ENCODE measurements at places on chromosomes 3 and 15. TPM values are rescaled to one million over a fixed set of nuclear protein-coding genes. Genes with fewer than 3 reads are reported as not detected.

GRCh38 chr3:110101361-110101760, 764.0 kb upstream of the DPPA4 start:
- no peak for DNase-seq

Gene SLC24A5
- not detected for total RNA-seq

DNA sequence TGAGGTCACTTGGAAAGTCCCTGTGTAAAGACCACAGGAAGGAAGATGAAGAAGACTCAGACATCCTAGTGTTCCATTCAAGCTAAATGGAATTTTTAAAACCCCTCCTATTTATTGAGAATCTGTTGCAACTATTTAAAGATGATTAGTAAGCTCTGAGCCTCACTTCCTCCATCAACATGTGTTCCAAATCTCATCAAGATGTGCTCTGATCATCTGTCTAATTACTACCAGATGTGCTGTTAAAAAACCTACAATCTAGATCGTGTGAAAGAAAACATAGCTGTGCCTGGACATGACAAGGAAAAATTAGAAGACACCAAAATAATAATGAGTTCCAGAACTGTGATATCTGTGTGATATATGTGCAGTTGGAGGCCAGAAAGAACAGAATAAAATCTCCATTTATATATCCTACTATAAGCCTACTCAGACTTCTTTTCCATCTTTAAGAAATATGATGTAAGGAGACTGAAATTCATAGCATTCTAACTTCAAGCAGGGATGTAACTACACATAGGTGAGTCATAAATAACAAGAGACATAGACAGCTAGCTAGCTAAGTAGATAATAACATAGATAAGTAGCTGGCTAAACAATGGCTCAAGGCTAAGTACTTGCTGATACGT, 7.8 kb downstream of the XPC start:
- DNase-seq: no peak

Gene UPK1B
- total RNA-seq: not detected

DNA sequence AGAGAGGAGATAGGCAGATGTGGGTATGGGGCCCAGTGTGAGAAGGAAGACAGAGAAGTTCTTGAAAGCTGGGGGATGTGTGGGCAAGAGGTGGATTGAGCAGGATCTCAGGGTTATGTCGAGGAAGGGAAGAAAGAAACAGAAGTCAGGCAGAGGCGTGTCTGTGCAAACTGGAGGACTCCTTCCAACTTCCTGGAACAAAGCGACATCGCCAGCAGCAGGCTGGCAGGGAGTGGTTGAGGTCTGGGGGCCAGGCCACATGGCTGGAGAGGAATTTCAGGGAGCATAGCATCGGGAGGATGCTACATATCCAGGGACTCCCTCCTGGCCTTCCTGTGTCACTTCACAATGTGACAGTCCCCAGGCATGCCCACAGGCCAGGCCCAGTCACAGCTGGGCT, 42.9 kb upstream of the MYZAP start:
- DNase-seq: no peak

GRCh38 chr3:179181021-179181472, 32.9 kb downstream of the PIK3CA start:
- no peak for DNase-seq

DNA sequence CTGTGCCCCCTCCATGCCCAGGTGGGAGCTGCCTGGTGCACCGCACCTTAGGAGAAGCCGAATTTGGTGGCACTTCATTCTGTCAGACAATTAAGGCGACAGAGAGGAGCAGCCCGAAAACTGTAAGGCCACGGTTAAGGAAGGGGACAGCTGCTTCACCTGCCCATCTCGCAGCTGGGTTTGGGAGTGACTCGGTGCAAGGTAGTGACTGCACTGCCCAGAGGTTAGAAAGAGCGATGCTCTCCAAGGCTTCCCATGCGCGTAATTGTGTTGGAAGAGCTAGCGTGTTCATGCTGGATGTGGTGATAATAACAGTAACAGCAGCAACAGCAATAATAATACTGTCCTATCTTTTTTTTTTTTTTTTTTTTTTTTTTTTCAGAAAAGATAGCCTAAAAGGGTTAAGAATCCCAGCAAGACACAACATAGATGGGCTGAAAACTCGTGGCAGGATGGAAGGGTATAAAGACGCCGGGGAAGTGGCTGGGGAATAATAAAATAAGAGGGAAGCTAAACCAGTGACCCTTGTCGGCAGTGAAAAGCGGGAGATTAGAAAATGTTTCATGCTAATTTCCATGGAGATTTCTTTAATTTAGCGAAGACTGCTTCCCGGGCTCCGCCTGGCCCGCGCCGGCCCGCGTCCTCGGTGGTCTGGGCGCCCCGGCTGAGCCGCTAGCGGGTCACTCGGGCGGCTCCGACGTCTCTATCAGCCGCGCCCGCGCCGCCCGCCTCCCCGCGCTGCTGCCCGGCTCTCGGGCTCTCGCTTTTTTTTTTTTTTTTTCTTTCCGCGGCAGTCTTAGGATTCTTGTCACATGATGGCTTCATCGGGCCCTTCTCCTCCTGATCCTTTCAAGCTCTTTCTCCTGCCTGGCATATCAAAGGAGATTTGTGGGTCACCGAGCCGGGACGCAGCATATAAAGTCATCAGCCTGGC, 617.1 kb downstream of the NR2F2 start:
- DNase-seq: no peak

Gene DYNC1LI1
- 31.8 TPM for total RNA-seq

DNA sequence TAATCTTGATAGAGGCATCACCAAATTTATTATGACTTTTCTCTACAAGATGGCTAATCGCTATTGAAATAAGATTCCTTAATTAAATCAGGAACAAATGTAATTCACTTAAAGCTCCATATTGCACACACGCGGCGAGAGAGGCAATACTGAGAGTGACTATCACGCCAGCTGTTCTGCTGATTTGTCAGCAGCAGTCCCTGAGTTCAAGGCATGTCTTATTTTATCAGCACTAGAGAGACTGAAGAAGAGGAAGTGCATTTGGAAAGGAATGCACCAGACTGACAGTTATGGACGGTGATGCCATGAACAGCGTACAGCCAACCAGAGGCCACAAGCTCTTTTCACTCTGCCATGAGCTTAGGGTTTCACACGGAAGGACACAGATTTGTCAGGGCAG, 83.6 kb upstream of the SLCO3A1 start:
- no peak for DNase-seq

GRCh38 chr3:148532326-148532725, 165.4 kb upstream of the AGTR1 start:
- no peak for DNase-seq

DNA sequence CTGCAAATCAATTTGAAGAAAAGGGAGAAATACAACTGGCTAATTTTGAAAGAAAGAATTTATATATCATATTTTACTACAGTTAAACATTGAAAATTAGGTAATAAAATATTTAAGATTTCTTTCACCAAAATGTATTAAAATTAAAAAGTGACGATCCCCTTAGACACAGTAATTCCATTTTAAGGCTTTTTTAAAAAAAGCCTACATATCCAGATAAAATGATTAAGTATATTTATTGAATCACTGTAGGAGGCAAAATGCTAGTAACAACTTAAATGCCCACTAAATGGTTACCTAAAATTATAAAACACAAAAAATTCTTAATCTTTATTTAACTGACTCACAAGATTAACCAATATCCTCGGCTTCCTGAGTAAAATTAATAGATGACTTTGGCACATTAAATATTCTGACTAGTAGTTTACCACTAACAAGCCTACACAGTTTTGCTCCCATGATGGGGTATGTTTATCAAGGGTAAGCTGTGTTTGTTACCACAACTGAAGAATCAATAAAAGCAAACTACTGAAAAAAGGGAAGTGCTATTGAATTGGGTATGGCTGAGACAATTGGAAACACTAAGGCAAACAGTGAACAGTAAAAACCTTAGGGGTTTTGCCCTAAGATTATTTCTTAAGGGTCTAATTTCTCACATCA, 28.4 kb downstream of the ANKRD28 start:
- no peak for DNase-seq

DNA sequence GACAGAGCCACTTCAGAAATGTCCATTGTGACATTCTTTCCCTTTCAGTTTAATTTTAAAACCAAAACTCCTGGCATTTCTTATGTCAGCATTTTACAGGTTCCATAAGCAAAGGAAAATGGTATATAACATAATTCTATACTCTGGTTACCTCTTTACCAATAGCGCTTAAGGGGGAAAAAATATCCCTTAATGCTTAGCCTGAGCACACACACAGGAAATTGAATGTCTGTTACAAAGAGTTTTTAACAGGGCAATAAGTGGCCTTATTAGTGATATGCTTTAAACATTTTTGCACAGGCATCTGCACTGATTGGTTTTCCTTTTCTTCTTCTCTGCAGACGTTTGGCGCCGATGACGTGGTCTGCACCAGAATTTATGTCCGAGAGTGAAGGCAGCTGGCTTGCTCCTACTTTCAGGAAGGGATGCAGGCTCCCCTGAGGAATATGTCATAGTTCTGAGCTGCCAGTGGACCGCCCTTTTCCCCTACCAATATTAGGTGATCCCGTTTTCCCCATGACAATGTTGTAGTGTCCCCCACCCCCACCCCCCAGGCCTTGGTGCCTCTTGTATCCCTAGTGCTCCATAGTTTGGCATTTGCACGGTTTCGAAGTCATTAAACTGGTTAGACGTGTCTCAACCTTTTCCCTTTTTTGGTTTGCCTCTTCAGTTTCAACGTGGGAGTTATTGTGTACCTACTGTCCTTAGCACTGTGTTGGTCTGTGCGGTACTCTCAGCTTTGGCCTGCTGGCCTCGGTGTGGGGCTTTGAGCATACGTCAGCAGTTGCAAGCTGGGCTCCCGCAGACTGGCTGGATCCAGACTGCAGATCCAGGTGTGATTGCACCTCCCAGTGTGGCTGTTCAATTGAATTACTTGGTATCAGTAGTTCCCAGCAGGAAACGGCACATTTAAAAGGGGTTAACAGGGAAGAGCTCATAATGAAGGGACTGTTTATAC, 7.7 kb downstream of the CRABP1 start:
- no peak for DNase-seq

GRCh38 chr3:185087419-185087818, 65.4 kb downstream of the C3orf70 start:
- no peak for DNase-seq

Gene MUC20
- total RNA-seq: 0.65 TPM

- peak; percentile 50 for DNase-seq
Observed at GRCh38 chr15:90095521-90095959, 6.7 kb downstream of the IDH2 start.

DNA sequence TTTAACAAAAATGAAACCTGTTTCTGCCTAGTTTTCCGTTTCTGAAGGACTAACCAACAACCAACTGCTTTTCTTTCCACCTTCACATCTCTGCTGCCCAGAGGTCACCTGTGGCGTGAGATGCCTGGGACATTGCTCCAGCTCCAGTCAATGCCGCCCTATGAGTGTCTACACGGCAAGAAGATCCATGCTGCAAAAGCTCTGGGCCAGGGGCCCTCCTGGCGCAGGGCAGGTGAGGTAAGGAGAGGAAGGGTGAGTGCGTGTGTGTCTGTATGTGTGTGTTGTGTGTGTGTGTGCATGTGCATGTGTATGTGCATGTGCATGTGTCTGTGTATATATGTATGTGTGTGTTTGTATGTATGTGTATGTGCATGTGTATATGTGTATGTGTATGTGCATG, 131.4 kb downstream of the NSMCE3 start:
- DNase-seq: no peak

Gene SETD5
- 128 TPM for total RNA-seq

DNA sequence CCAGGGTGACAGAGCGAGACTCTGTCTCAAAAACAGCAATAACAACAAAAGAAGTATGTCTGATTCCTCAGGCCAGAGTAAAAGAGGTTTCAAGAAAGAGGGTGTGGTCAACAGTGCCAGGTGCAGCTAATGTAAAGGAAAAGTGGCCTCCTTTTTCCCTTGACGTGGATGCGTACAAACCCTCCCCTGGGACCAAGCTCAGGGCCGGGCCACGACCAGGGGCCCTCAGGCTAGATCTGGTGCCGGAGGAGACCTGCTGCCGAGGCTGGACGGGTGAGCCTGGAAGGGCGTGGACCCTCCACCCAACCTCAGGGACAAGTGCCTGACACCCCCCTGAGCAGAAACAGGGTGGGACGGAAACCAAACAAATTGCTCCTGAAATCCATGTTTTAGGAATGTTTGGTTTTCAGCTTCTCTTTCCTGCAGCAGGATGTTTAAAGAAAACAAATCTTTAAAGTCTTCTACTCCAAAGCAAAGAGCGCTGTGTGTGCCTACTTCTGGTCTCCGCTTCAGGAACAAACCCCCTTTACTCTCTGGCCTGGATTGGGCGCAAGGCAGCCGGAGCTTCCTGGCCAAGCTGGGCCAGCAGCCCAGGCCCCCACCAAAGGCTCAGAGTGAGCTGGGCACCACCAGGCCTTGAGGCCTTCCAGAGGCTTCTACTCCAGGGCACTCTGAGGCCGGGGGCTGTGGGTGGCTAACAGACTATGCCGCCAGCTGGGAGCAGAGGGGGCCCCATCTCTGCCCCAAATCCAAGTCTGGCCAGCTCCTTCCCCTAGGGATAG, 21.4 kb downstream of the ZDHHC19 start:
- no peak for DNase-seq

- DNase-seq: no peak
Observed at GRCh38 chr3:128697341-128697740, 28.6 kb upstream of the RAB7A start.

GRCh38 chr3:68057637-68058320, 403.4 kb upstream of the SUCLG2 start:
- peak; percentile 83 for DNase-seq

DNA sequence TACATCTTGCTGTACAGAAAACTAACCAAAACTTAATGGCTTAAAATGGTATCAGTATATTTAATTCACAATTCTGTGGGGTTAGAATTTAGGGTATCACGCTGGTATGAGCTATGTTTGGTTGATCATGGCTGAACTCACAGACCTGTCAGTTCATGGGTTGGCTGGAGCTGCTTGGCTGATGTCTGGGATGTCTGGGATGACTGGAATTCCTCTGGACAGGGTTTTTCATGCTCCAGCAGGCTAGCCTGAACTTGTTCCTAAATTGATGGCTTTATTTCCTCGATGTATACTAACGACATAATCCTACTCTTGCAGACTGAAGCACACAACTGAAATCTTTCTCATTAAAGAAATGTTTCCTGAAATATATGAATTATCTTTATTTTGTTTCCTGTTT, 338.9 kb upstream of the GBE1 start:
- no peak for DNase-seq

DNA sequence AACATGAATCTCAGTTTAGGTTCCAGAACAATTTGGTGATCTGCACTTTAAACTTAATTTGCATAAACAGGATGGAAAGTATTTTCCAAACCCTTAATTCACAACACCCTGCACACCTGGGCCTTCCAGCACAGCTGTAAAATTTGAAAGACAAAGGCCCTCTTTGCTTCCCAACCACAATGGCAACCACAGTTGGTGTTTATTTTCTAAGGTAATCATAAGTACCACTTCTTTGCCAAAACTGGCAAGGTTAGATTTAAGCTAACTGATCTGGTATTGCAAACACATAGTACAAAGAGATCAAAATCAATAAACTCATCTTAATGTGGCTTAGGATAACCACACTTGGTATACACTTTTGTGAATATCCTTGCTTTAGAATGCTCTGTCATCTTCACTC, 4.1 kb downstream of the LRIG1 start:
- DNase-seq: no peak

Measured in activated CD8-positive, alpha-beta T cell treated with anti-CD3 and anti-CD28 coated beads for 36 hours (primary cell).